Nephron progenitor cell (in vitro differentiated cells): ENCODE measurements at places on chromosomes 11 and 22.

DNA sequence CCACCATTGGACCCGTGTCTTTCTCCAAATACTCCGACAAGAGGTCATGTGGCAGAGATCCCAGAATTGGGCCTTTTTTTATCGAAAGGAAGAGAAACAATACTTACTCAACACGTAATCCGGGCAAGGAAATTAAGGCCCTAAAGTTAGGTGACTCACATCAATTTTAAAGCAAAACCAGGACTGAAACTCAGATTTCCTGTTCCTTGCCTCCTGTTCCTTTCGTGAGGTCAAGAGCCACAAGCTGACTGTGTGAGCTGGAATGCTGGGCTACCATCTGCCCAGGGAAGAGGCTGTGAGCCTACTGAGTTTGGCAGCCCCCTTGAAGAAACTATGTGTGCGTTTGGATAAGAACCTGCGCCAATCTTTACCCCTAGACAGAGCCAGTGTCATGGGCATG lies 27.1 kb upstream of the MRGPRX2 start:
- DNase-seq, result no peak

DNA sequence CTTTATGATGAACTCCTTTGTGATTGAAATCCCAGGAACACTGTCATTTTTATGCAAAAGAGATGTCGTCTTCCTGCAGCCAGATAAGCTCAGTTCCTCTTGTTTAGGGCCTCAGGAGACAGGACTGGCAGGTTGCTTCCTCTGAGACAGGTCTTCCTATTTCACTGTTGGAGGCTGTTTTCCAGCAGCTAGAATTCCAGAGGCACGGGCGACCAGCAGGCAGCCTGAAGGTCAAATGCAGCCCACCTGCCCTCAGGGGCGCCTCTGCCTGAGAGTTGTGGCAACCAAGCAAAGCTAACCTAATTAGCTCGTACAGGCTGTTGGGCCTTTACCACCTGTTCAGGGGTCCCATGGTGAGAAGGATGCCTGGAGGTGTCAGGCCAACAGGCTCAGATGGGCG lies 22.3 kb downstream of the SLC6A5 start:
- no peak for DNase-seq

- no peak for DNase-seq
Measured at GRCh38 chr11:28701760-28702449, 593.7 kb downstream of the METTL15 start.

DNA sequence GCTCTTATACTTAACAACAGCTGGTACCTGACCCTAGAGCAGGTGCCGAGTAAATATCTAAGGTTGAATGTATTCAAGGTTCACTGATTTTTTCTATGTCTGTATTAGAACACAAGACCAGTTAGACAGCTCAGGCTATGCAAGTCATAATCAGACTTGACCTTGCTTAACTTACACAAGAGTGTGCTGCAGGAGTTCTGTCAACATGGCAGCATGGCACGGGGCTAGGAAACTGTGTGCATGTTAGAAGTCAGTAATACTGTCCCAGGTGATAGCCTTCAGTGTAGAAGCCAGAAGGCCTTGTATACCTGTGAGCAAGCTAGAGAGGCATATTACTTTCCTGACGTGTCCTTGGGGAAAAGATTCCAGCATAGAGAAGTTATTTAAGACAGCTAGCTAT lies 253.1 kb downstream of the FAT3 start:
- DNase-seq, result no peak

DNA sequence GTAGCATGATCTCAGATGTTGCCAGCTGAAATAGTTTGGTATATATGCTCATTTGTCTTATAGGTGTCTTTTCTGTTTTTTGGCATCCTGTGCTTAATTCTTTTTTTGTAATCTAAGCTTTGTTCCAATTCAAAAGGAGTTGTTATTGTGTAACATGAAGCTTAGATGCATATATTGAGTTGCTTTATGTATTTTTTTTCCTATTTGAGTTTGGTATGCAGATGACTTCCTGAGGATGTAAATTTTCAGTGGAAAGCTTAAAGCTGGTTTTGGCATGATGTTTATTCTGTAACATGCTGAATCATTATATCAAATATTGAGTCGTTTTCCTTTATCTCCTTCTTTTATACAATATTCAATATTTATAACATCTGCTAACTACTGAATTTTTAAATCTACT lies 69.4 kb downstream of the DDX10 start:
- DNase-seq, result no peak

GRCh38 chr11:103051981-103052380 lies 40.0 kb downstream of the DCUN1D5 start:
- DNase-seq, result no peak

GRCh38 chr11:74755395-74755995 lies 6.8 kb downstream of the RNF169 start:
- DNase-seq, result no peak

- DNase-seq, result no peak
Measured at GRCh38 chr11:724778-725386, 18.9 kb downstream of the EPS8L2 start.

- DNase-seq, result peak; percentile 90
Measured at GRCh38 chr11:61747192-61747966, 5.1 kb upstream of the MYRF start.

- DNase-seq, result no peak
Measured at GRCh38 chr11:71999362-71999761, 653 bp downstream of the IL18BP start.

DNA sequence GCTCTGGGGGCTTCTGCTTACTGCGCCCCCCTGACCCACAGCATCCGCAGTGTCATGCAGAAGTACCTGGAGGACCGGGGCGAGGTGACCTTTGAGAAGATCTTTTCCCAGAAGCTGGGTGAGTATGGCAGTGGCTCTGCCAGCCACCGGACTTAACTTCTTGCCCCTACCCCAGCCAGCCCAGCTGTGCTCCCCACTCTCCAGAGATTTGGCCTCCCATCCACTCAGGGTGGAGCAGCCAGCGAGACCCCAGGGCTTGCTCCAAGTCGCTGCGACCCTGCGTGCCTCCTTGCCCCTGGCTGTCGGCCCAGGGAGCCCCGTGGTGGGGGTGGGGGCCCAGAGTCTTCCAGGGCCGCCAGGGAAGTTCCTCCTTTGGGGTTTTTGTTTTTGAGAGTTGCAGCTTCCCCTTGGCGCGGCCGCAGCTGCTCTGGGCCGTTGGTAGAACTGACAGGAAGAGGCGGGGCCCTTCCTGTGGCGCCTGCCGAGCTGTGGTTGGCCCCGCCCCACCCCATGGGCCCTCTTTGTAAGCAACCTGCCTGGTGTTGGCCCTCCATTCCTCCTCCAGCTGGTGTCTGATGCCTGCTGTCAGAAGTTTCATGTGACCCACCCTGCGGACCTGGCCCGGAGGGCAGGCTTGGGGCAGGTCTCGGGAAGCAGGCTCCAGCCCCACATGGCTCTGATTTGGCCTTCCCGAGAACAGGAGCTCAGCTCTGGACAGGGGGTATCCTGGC lies 11.1 kb downstream of the GRK2 start:
- peak; percentile 55 for DNase-seq

- peak; percentile 46 for DNase-seq
Measured at GRCh38 chr11:47378010-47378835, at the start of gene SPI1. SPI1 (minus strand) TSS chr11:47378547; CDS start chr11:47378353, 194 bp downstream.
